ENCODE measurements at places on chromosomes 2 and 18.
A peak's percentile ranks its signal among the peaks of the same experiment; 100 is the strongest.

GRCh38 chr18:79327199-79327721 lies 68.5 kb upstream of the NFATC1 start:
- DNase-seq, result no peak

- DNase-seq, result peak; percentile 63
These were observed 479.1 kb downstream of the MBD2 start for GRCh38 chr18:53745224-53745967.

- no peak for DNase-seq
These were observed 15.4 kb downstream of the CPLX4 start for GRCh38 chr18:59303006-59303405.

GRCh38 chr2:60317844-60318243 lies 235.6 kb downstream of the BCL11A start:
- no peak for DNase-seq

DNA sequence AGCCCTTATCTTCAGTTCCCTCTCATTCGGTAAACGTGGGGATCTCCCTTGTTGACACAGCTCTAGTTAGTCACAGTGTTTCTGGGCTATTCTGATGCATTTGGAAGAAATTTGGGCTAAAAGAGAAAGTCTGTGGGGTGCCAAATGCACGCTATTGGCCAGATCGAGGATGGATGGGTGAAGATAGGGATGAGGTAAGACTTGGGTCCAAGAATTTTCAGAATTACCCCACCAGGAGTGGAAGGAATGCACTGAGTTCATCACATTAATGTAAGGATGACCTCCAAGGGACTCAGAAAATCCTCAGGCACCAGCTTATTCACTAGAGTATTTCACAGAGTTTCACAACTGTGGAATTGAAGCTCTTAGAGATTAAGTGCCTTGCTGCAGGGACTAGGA lies 49.3 kb downstream of the NRP2 start:
- DNase-seq, result peak; percentile 98

DNA sequence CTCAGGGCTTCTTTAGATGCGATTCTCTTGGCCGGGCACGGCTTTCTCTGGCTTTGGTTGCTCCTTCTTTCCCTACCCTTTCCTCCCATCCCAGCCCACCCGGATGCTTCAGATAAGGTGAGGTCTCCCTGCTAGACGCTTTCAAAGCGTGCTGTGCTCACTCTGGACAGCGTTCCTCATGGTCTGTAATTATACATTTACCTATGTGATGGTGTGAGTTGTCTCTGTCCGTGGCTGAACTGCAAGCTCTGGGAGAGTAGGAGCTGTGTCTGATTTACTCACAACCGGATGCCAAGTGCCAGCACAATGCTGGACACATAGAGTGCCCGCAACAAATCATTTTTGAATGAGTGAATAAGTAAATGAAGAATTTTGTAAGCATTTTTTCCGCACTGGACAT lies 26.8 kb upstream of the PNPT1 start:
- DNase-seq, result no peak

- DNase-seq, result no peak
These were observed 58.7 kb downstream of the AFTPH start for GRCh38 chr2:64582774-64583340.

GRCh38 chr2:200765139-200765951 lies 46.4 kb upstream of the BZW1 start:
- DNase-seq, result peak; percentile 95

GRCh38 chr2:236417150-236417549 lies 152.5 kb upstream of the ACKR3 start:
- DNase-seq, result no peak

- no peak for DNase-seq
These were observed 128.0 kb downstream of the ARL4C start for GRCh38 chr2:234368861-234369261.

- no peak for DNase-seq
These were observed 17.6 kb upstream of the EPHA4 start for GRCh38 chr2:221589696-221590095.

Measured in fibroblast of skin of right quadriceps (primary cell).